GM03348 (cell line): ENCODE measurements at places on chromosomes 11 and 22.
A peak's percentile ranks its signal among the peaks of the same experiment; 100 is the strongest.

- no peak for DNase-seq
Observed at GRCh38 chr11:42065199-42065598, 605.7 kb upstream of the LRRC4C start.

DNA sequence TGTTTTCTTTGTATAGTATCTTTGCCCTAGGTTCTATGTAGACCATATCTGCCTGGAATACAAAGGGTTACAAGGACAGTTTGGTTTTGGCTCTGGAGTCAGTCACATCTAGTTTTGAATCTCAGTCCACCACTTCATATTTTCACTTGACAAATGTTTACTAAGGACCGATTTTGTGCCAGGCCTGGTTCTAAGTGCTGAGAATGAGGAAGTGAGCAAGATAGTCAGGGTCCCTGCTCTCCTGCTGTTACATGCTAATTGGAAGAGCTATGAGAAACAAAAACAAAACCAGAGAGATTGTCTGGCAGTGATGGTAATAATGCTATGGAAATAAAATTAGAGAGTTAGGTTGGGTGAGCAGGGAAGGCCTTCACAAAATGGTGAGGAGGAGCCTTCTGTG is 66.1 kb upstream of the ARHGAP20 start:
- no peak for DNase-seq

GRCh38 chr11:126924376-126925040 is 76.1 kb downstream of the KIRREL3 start:
- no peak for DNase-seq

- no peak for DNase-seq
Observed at GRCh38 chr22:20980523-20980922, 1.6 kb upstream of the LZTR1 start.

- DNase-seq: no peak
Observed at GRCh38 chr11:108698844-108699642, 34.2 kb downstream of the DDX10 start.

DNA sequence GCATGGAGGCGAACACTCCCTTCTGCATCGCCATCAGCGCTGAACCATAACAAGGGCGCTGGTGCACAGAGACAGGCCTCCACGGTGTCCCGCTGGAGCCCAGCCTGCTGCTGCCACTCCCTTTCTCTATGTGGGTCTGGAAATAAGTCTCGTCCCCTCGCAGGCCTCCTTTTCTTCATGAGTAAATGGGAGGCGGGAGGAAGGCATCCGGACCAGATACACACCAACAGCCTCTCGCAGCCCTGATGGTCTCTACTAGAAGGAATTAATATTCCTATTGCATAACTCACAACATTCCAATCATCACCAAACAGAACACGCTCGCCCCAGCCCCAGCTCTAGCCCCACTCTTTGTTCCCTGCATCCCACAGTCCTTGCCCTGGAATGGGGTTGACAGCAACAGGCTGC is 14.9 kb downstream of the RASD2 start:
- DNase-seq: peak; percentile 73

DNA sequence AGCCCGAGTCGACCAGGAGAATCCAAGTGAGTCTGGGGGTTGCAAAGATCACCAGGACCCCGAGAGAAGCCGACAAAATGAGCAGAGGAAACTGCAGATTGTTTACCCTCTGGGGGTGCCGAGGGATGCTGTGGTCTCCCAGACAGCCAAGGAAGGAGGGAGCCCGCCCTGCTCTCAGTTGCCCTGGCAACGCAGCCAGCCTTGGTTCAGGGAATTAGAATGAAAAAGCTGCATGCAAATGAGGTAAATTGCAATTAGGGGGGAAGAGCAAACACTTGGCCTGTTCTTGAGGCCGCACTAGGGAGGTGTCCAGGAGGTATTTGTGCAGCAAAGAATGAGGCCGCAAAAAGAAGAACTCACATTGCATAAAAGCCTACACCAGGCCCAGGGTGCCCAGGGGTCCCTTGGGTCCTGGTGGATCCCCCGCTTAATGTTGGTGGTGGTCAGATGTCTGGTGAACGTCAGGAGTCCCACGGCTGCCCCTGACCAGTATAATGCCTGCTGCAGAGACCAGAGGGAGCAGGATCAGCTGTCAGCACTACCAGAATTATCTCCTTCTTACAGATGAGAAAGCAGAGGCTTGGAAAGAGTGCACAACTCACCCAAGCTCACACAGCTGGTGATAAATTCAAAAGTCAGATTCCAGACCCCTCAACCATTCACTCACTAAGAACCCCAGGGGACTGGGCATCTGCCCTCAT is 40.3 kb upstream of the ATXN10 start:
- DNase-seq: no peak

DNA sequence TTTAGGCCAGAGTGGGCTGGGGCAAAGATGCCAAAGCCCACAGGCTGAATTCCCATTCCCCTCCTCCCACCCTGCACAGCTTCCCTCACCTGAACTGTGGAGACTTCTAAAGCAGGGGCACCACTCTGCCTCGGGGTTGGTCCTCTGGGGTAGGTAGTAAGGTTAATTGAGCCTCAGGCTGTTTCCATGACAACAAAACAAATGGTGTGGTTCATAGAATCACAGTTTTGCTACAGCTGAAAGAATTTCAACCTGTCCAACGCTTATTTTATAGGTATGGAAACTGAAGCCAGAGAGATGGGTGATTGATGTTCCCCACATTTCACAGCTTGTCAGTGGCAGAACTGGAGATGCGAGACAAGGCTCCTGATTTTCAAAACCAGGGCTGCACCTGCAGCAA is 109.5 kb downstream of the SNX19 start:
- no peak for DNase-seq

DNA sequence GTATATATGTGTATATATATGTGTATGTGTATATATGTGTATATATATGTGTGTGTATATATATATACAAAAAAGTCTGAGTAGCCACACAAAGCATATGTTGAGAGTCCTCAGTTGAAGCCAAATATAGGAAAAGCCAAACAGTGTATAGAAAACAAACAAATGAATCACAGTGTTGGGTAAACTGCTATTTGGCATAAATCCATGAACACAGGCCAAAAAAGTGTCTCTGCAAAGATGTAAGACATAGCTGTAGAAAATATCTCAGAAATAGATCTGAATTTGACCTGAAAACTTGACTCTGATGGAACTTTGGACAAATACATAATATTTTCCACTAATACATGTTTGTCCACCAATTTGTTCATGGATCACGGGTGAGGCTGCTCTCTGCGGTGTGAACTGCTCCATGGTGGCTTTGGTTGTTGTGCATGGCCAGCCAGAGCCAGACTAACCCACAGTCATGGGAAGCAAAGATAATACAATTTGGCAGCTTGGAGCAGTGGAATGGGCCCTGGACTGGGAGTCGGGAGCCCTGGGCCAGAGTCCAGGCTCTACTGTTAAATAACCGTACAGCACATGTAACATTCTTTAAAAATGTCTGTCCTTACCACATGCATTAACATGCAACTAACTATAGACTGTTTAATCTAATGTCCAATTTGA is 76.9 kb upstream of the EED start:
- no peak for DNase-seq

- no peak for DNase-seq
Observed at GRCh38 chr22:44543362-44543761, 45.3 kb upstream of the RTL6 start.

DNA sequence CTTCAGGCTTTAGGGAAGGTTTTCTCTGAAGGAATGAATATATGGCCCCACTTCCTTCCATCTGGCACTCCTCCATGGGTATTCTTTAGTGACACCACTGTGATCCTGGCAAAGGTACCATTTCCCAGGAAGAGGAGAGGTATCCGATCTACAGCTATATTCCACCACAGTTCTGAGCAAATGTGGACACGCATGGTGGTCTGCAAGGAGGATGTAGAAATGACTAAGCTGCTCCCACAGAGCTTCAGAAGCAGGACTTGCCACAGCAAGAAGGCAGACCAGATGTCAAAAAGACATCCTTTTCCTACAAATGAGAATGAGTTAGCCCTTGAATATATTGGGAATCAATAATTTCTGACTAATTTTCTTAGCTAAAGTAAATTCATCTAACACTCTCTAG is 45.5 kb downstream of the ARFGAP2 start:
- DNase-seq: no peak

- DNase-seq: no peak
Observed at GRCh38 chr11:70030412-70030811, 47.7 kb upstream of the ANO1 start.

- DNase-seq: peak; percentile 38
Observed at GRCh38 chr11:27392278-27393114, 29.5 kb upstream of the CCDC34 start.
